ENCODE measurements at places on chromosomes 1 and 21.
A peak's percentile ranks its signal among the peaks of the same experiment; 100 is the strongest.

GRCh38 chr1:1058088-1058905, 15.8 kb downstream of the RNF223 start:
- no peak for DNase-seq

- DNase-seq: no peak
Measured at GRCh38 chr1:92536980-92537884, 50.5 kb upstream of the GFI1 start.

DNA sequence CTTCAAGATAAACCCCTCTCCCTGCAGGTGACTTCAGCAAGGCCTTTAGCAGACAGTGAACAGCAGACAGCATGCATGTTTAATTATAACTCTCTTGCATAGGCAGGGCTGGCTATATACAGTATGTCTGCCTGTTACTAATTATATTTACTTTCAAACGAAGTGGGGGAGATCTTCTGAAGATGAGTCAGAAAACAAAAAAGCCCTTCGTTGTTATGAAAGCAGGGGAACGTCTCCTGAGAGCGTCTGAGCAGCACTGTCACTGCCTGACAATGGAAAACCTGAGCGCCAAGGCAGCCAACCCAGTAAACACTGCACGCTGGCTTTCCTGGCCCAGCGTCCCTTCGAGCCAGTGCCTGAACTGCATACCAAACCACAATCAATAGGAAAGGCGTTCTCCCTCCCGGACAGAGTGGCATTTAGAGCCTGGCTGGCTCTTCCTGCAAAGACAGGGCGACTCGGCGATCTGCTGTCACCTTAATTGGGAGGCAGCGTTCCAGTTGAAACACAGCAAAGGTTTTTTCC, 54.1 kb downstream of the TOMM20 start:
- peak; percentile 29 for DNase-seq

DNA sequence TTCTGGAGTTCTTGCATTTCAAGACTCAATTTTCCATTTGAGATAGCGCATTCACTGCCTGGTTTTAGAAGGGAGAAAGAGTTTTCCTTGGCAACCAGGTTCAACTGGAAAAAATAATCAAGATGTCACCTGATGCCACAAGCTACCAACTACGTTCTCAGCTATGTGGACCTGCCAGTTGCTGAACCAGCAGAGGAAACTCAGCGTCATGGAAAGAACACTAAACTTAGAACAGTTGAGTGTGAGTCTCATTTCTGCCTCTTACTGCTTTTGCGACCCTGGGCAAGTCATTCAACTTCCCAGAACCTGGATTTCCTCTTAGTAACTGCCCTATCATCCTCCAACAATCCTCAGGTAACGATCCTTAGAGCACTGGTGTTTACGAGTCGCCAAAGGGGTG, 373.0 kb upstream of the ESRRG start:
- no peak for DNase-seq

DNA sequence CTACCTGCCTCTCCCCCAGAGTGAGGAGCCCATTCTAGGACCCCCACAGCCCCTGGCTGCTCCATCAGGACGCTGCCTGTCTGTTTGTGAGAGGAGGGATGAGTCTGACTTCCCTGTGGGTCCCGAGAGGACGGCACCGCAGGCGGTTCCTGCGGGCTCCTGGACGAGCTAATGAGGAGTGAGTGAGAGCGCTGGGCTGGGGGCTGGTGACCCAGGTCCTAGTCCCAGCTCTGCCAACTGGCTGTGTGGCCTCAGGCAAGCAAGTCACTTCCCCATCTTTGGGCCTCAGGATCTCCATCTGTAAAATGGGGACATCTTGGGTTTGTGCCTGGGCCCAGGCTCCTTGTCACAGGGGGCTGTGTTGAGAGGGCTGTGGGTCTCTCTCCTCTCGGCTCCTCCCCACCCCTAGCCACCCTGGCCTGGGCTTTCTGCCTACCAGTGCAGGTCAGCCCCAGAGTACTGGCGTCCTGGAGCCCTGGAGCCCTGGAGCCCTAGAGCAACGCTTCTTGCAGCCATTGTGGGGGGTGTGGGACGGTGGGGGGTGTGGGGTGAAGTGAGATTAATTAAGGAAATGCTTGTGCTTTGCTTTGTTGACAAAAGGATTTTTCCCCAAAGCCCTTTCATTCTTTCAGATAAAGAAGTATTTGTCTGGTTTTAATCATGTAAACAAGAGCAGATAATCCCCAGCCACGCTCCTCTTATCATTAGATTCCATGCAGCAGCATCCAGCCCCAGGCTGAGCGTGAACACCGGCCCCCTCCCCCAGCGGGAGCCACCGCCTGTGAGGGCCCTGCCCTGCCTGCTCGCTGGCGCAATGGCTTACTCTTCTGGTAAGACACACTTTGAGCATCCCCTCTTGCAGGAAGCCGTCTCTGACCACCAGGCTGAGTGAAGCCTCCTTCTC, 26.8 kb downstream of the SLC1A7 start:
- no peak for DNase-seq

DNA sequence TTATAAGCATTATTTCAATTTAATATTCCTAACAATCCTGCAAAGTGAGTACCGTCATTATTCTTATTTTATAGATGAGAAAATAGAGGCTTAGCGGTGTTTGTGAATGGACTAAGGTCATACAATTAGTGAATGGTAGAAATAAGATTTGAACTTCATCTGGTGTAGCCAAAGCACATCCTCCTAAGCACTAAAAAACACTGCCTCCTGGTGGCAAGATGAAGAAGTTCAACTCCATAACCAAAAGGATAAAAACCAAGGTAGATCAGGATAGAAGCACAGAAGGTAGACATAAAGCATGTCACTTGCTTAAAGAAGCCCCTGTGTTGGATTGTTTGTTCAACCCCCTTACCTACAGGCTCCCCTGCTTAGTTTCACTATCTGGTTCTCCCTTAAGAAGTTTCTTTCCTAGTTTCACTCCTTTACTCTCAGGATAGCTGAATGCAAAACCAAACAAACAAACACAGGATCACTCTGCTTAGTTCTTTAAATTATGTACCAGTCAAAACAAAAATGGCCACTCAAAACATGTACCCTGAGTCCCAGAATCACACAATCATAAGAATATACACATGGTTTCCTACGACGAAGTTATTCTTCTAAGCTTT, 12.7 kb upstream of the AIM2 start:
- DNase-seq: no peak

- no peak for DNase-seq
Measured at GRCh38 chr1:237702161-237702560, 188.6 kb downstream of the ZP4 start.

DNA sequence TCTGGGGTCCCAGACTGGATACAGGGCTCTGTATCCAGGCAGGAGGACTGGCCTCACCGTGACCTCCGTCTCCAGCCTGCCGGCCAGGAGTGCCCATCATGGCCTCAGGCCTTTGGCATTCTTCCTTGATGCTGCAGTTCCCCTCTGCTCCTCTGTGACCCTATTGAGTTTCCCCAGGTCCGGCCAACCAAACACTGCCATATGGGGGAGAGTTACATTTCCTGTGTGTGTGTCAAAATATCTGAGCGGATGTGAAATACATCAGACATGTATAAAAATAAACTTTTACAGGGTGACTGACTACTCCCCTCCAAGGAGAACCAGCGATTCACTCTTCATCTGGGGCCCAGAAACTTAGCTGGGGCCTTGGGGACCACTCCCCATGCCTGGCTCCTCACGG, 10.2 kb upstream of the UBL4B start:
- DNase-seq: no peak

- no peak for DNase-seq
Measured at GRCh38 chr21:29481641-29482040, 182.9 kb downstream of the BACH1 start.

DNA sequence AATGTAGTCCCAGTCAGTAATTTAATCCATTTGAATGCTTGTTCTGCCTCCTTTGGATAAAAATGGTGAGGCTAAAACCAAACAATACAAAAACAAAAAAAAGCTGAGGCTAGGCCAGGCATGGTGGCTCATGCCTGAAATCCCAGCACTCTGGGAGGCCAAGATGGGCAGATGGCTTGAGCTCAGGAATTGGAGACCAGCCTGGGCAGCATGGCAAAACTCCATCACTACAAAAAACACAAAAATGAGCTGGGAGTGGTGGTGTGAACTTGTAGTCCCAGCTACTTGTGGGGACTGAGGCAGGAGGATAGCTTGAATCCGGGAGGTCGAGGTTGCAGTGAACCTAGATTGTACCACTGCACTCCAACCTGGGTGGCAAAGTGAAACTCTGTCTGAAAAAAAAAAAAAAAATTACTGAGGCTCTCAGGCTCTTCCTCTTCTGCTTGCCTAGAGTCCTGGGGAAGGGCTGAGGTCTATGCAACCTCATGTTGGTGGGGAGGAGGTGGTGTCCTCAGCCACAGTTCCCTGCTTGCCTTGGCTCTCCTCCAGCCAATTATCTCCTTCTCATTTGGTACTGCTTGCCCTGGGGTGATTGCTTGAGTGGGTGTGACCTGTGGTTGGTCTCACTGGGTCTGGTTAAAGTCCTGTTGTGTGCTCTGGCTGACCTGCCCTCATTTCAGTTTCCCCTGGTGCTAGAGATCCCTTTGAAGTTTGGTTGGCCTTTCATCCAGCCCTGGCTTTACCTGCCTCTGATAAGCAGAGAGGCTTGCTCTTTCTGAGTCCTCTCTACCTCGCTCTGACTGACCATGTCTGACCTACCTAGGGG, 20.9 kb downstream of the S1PR1 start:
- DNase-seq: no peak

GRCh38 chr1:38293567-38293966, 247.0 kb upstream of the POU3F1 start:
- no peak for DNase-seq

DNA sequence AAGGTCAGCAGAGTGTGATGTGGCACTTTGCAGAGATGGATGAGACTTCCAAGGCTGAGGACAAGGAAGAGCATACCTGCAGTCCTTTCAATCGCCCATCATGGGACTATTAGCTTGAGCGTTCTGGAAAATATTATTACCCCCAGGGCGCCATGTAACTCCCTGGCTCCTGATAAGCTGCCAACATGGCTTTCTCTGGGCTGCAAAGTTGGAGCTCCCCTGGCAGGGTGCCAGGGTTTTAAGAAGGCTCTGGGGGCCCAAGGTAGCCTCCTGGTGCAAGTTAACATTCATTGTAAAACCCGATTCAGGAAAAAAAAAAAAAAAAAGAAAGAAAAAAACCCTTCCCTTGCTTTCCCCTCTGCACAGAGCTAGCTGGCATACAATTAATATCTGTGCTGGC, 196.7 kb downstream of the PBX1 start:
- DNase-seq: no peak

GRCh38 chr1:10665930-10666850, 130.3 kb downstream of the CASZ1 start:
- DNase-seq: no peak

DNA sequence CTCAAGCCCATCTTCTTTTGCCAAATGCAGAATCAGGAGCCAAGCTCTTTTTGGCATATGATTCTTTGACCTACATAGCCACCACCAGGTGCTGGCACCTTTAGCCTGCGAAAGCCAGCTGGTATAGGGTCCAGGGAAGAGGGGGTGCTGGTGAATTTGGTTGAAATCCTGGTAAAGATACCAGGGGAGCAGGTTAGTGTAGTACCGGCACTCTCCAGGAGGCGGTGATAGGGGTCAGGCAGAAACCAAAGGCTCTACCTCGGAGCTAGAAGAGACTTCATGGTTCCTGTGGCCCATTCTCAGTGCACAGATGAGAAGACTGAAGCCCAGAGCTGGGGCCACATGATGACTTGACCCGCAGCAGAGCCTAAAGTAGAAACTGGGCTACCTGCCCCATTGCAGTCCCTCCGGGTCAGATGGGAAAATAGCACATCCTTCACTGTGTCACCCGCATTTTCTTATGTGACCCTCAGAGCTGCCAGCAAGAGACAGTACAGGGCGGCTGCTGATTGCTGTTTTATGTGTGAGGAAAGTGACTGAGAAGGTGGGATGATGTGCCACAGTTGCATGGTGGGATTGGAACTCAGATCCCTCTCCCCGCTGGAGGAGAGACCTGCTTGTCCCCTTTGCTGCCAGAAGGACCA, 36.0 kb upstream of the IL19 start:
- DNase-seq: peak; percentile 81

GRCh38 chr21:42624095-42624790, 29.2 kb upstream of the PDE9A start:
- DNase-seq: no peak

DNA sequence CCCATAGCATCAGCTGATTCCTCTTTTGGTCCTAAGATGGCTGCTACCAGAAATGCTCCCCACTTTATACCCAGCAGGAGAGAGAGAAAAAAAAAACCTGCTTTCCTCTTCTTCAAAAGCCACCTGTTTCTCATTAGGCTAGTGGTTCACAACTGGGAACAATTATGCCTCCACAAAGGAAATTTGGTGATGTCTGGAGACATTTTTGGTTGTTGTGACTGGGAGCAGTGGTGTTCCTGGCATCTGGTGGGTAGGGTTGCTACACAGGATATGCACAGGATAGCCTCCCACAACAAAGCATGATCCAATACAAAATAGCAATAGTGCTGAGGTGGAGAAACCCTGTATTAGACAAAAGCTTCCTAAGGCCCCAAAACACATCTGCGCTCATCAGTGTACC, 38.5 kb upstream of the SGIP1 start:
- DNase-seq: no peak

- DNase-seq: no peak
Measured at GRCh38 chr1:59605761-59606160, 209.0 kb upstream of the HOOK1 start.

DNA sequence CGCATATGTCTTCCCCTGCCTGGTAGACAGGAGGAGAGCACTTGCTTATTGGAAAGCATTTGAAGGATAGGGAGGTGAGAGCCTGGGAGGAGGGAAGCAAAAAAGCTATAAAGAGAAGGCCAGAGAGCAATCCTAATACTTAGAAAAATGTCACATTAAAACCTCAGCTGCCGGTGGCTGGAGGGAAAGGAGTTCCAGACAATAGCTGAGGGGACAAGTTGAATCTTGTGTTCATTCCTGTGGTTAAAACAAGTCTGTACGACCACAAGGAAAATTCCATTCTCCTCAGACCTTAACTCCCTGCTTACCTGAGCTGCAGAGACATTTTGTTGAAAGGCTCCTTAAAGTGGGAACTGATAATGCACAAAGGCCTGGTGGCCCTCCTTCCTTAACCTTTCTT, 218.8 kb upstream of the CAMK1G start:
- no peak for DNase-seq

DNA sequence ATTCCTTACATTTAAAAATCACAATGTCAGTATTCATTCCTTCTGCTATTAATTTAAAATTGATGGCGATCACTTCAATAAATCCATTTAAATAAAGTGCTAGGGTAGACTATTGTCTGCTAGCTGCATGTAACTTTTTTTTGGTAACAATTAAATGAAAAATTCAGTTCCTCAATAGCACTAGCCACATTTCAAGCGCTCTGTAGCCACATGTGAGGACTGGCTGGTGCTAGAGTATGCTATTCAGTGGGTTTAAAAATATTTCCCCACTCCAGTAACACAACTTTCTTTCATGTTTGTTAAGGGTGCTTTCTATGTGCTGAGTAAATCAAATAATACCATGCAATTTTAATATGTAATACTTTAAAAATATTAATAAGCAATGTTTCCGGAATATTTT, 108.2 kb downstream of the LTN1 start:
- no peak for DNase-seq

DNA sequence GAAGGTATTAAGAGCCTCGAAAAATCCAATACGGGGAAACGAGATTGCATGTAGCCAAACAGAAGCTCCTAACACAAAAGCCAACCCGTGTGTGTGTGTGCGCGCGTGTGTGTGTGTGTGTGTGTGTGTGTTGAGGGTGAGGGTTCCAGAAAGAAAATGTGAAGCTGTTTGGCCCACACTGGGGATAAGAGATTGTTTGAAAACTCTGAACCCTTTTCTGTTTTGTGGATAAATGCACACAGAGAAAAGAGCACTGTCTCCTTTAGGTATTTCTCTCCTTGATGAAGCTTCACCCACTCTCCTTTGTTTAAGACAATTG, 1.9 kb downstream of the WLS start:
- DNase-seq: no peak

Data from activated T-cell treated with anti-CD3 and anti-CD28 coated beads for 4 hours (primary cell).